ENCODE measurements at places on chromosomes 11 and 22. TPM values are rescaled to one million over a fixed set of nuclear protein-coding genes. Genes with fewer than 3 reads are reported as not detected.
A peak's percentile ranks its signal among the peaks of the same experiment; 100 is the strongest.

DNA sequence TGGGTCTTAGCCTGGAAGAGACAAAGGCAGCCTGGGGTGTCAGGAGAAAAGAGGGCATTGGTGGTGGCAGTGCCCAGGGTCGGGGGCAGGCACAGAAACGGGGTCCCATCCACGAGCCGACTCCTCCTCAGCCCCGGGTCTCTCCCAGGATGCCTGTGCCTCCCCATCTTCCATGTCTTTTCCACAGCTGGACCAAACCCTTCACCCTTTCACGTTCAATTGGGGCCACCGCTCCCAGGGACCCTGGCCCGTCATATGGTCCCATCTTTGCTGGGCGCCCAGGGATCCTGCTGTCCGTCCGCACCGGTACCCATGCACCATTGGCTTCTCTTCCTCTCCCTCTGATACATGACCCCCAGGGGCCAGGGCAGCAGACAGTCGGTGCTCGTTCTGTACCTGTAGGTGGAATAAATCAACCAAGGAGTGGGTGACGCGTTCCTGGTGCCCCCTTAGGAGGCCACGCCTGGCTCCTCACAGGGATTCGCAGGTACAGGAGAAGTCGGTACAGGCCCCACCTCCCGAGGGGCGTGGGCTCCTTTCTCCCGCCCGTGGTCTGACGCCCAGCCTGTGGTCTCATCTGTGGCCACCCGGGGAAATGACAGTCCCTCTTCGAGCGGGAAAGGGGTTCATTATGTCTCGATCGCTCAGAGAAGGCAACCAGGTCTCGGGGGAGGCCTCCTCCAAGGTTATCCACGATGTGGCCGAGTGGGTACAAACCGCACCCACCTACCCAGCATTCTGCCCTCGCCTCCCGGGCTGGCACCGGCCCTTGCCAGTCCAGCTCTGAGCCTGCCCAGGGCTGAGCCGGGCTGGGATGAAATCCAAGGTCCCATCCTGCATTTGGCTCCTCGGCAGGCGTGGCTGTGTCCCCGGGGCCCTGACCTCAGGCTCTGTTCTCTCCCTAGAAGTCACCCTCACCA is 1493.6 kb downstream of the BRD1 start:
- DNase-seq: no peak

The KRTAP5-11 gene
- not detected for total RNA-seq

The SLC22A12 gene
- total RNA-seq: not detected

DNA sequence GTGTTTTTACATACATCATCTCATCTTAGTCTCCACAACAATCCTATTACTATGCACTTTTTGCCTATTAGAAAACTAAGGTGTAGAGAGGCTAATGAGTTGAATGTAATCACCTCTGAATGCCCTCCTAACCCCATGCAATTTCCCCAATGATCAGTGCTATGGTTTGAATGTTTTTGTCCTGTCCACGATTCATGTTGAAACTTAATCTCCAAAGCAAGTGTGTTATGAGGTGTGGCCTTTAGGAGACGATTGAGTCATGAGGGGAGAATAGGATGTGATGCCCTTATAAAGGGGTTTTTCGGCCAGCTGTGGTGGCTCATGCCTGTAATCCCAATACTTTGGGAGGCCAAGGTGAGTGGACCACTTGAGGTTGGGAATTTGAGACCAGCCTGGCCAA is 2.0 kb upstream of the CCDC73 start:
- DNase-seq: no peak

- no peak for DNase-seq
Observed at GRCh38 chr11:73420136-73420535, 43.9 kb downstream of the RELT start.

The TEAD1 gene
- total RNA-seq: 88.1 TPM

The NCF4 gene
- not detected for total RNA-seq

DNA sequence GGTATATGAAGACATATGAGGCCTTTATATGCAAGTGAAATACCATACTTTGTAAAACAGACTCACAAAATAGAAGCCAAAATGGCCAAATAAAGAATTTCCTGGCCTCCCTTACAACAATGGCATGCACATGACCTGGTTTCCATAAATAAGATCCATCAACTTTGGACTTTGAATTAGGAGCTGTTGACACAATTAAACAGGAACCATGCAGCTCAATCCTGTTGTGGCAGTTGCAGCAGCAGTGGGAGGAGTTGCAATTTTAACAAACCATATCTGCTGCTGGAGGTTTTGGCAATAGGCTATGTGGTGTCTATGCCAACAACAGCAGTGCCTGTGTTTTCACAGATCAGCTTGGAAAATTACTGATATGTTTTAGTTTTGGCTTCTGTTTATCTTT is 818.6 kb downstream of the FAM181B start:
- no peak for DNase-seq

DNA sequence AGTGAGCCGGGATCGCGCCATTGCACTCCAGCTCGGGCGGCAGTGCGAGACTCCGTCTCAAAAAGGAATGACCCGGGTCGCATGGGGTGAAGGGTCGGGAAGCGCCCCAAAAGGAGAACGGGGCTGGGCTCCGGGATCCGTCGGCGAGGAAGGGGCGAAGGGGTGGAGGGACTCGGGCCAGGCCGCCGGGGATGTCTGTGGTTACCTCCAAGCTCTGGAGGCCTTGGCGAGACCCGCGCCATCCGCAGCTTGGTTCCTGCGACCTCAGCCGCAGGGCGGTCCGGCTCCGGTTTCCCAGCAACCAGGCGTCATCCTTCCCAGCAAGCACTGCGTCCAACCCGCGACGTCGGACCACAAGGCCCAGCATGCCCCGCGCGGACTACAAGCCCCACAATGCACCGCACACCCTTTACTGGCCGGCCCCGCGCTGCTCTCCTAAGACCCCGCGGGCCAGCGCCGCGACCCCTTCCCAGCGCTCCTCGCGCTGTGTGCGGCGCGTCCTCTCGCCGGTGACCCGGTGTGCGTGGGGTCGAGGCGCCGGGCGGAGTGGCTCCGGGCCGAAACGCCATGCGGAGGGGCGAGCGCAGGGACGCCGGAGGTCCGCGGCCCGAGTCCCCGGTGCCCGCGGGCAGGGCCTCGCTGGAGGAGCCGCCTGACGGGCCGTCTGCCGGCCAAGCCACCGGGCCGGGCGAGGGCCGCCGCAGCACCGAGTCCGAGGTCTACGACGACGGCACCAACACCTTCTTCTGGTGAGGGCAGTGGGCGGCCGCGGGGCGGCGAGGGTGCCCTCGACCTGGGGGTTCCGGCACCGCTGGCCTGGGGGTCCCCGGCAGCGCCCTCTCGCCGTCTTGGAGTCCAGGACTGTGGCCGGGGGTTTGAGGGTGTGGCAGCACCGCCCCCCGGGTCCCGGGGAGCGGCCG is at the start of gene PTDSS2:
TSS of gene PTDSS2 (plus strand) at position 391 of the 920 bp plus-strand sequence. CDS start at position 568, 177 bp downstream.
- DNase-seq: peak; percentile 82

DNA sequence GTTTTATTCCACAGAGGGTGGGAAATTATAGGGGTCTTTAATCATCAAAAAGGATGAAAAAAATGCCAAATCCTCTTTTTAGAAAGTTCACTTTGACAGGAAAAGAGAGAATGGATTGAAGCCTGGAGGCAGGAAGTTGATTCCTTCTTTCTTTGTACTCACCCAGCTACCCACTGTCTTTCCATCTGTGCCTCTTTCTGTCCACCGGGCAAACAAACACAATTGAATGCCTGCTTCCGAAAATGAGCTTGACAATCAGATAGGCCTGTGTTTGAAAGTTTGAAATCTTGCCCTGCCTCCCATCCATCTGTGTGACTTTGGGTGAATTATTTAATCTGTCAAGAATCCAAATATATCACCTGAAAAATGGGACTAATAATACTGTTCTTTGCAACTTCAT is 81.1 kb downstream of the SCN3B start:
- no peak for DNase-seq

DNA sequence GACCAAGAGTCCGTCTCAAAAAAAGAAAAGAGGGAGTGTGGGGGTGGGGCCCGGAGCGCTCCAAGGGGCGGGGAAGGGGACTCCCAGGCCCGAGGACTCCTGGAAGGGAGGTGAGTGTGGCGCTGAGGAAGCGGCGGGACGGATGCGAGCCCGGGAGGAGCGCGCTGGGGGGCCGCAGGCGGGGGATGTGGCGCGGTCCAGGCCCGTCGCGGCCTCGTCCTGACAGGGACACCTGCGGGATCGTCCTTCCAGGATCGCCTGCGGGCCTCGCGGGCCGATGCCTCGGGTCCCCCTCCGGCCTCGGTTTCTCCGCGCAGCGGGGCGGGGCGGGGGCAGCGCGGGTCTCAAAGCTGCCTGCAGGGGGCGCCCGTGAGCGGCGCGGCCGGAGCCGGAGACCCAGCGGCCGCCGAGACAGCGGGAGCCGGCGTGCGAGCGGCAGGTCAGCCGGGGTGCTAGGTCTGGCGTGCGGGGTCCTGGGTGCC is 3.8 kb upstream of the ADORA2A start:
- no peak for DNase-seq

- DNase-seq: no peak
Observed at GRCh38 chr11:96019810-96020747, 96.2 kb upstream of the MTMR2 start.

The ARHGEF17 gene
- total RNA-seq: 25.5 TPM

DNA sequence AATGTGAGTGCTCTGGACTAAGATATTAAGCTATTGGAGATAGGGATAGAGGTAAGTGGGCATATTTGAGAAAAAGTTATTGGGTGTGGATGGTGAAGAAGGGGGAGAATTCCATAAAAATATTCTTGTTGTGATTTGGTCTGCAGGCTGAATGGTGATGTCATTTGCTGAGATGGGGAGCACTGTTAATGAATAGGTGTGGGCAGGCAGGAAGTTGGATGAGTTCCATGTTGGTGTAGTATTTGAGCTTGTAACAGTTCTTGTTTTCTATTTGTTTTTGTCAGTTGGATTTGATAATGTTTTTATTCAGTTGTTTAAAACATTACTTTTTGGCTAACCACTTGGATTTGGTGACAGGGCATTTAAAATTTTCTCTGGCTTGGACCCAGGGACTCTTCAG is 168.8 kb downstream of the C11orf87 start:
- no peak for DNase-seq

The FERMT3 gene
- total RNA-seq: 0.25 TPM

The ARVCF gene
- total RNA-seq: 107 TPM

The MAP6 gene
- 5.7 TPM for total RNA-seq

GRCh38 chr22:39776295-39777009 is 117.1 kb downstream of the ENTHD1 start:
- no peak for DNase-seq

The PYGM gene
- total RNA-seq: 0.27 TPM

The SERHL2 gene
- 0.27 TPM for total RNA-seq

The SLC22A25 gene
- total RNA-seq: not detected

GRCh38 chr11:65404638-65405339 is 17.8 kb upstream of the NEAT1 start:
- no peak for DNase-seq

- no peak for DNase-seq
Observed at GRCh38 chr22:30217698-30218560, 28.6 kb downstream of the LIF start.

GRCh38 chr11:976431-977160 is 50.9 kb downstream of the AP2A2 start:
- DNase-seq: no peak

The CARD10 gene
- 71.3 TPM for total RNA-seq

GRCh38 chr11:8775734-8776133 is 93.1 kb downstream of the RPL27A start:
- DNase-seq: no peak

GRCh38 chr11:117898059-117898458 is 21.6 kb upstream of the FXYD6 start:
- DNase-seq: no peak

The UCP3 gene
- 1.6 TPM for total RNA-seq

- no peak for DNase-seq
Observed at GRCh38 chr11:5288108-5288905, 13.4 kb downstream of the OR51B4 start.

DNA sequence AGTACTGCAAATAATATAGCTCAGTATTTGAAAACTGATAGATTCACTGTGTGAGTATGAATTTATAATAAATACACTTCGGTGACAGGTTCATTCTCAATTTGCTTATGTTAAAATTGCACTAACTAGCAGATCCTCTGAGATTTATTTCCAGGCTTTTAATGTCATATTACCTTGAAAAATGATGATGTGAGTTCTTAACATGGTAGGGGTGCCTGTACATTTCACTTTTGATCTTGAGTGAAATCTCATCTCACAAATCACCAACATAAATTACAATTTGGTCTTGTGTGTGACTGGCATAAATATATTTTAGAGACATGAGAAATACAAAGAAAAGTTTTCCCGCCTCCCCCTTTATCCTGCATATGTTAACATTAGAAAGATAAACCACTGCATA is 240.4 kb downstream of the DYNC2H1 start:
- no peak for DNase-seq

- no peak for DNase-seq
Observed at GRCh38 chr11:6603287-6604080, at the start of the genes ILK and RRP8. Gene ILK, plus strand, starts transcription at chr11:6603774. Its CDS starts 498 bp downstream, at chr11:6604272. Gene RRP8, minus strand, starts transcription at chr11:6603616. Its CDS starts 114 bp downstream, at chr11:6603502.

- DNase-seq: no peak
Observed at GRCh38 chr11:46666516-46666915, 33.9 kb downstream of the ARHGAP1 start.

The SMIM38 gene
- not detected for total RNA-seq

GRCh38 chr11:6817694-6818093 is 18.2 kb upstream of the OR6A2 start:
- no peak for DNase-seq

GRCh38 chr11:131867457-131868257 is 497.2 kb downstream of the NTM start:
- DNase-seq: peak; percentile 51

GRCh38 chr22:29609139-29609538 is 5.7 kb downstream of the NF2 start:
- no peak for DNase-seq

DNA sequence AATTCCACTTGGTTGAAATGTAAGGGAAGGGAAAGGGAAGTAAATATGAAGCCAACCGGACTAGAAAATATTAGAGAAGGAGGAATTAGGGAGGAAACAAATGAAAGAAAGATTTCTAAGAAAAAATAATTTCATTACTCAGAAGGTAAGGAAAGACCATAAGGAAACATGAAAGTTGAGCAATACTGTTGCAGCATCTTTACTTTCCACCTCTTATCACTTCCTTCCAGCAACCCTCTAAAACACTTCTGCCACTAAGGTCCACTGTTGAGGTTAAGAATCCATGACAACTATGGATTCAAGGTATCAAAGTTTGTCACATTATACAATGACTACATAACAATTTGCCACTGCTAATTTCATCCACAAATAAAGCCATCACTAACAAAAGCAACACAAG is 308.6 kb downstream of the DLG2 start:
- DNase-seq: no peak

The MUC2 gene
- not detected for total RNA-seq

DNA sequence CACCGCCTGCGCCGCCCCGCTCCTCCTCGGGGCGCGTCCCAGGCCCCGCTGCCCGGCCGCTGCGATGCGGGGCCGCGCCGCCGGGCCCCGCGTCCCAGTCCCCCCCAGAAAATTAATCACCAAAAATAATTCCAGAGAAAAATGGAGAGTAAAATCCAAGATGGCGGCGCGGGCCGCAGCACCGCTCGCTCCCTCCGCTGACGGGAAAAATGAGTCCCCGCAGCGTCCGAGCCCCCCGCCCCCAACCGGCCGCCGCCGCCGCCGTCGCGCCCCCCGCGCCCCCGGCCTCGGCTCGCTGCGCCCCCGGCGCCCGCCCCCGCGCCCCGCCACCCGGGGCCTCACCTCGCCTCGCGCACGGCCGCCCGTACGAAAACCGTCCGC is at the start of gene KMT5B:
TSS of gene KMT5B (minus strand) at position 162 of the 381 bp plus-strand sequence. CDS start 23,220 bp downstream, outside the sequence.
- no peak for DNase-seq

GRCh38 chr11:64441127-64441526 is 82.2 kb downstream of the RPS6KA4 start:
- DNase-seq: no peak

- DNase-seq: no peak
Observed at GRCh38 chr11:88739524-88739923, 326.3 kb downstream of the GRM5 start.

The PHOX2A gene
- not detected for total RNA-seq
